SW 1271 (cell line): ENCODE measurements at places on chromosomes 4 and X.

- no peak for DNase-seq
These were observed 413.7 kb downstream of the PPP3CA start for GRCh38 chr4:100933628-100934027.

DNA sequence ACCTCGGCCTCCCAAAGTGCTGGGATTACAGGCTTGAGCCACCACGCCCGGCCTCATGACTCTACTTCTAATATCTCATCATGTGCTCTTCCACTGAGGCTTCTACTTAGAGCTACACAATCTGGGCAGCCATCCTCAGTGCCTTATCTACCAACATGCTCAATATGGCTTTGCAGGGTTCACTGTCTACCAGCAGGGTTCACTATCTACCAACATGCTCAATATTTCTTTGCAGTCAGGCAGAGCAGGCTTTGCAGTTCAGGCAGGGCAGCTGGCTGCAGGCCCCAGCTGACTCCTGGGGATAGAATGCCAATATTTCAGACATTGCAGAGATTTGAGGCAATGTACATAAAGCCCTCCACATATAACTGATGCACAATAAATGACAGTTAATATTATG is 47.5 kb downstream of the PKD2 start:
- DNase-seq: no peak

- DNase-seq: no peak
These were observed 56.1 kb downstream of the TSPAN5 start for GRCh38 chr4:98602270-98602669.

GRCh38 chr4:40550196-40550595 is 79.5 kb downstream of the RBM47 start:
- DNase-seq: no peak

DNA sequence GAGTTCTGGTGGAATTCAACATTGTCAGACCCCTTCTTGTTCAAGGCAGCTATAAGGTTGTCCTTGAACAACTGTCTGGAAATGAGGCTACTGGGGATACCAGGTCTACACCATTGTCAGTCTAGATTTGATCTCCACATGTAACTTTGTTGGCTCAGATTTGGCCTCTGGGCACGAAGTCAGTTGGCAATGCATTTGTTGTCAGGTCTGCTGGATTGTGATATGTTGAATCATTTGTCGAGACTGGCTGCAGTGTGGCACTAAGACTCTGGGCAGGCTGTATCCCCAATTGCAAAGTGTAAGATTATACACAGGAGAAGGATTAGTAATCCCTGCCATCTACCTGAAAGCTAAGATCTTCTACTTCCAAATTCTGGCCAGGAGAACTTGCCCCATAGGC is 26.5 kb downstream of the ZNF81 start:
- DNase-seq: no peak

- DNase-seq: no peak
These were observed 54.3 kb downstream of the HAND2 start for GRCh38 chr4:173475751-173476150.

DNA sequence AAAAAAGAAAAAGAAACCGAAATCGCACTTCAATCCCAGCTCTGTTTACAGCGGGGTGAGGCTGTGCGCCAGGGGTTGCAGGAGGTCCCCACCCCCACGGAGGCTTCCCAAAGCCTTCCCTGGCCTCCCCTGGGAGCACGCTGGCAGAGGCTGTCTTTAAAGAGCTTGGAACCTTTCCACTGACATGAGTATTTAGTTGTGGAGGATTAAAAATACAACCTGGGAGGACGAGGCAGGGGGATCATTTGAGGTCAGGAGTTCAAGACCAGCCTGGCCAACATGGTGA is 69.1 kb downstream of the PPP2R2C start:
- no peak for DNase-seq

- DNase-seq: no peak
These were observed 24.4 kb upstream of the PDE5A start for GRCh38 chr4:119652998-119653397.

GRCh38 chr4:82906469-82906868 is 5.9 kb downstream of the THAP9 start:
- DNase-seq: no peak

DNA sequence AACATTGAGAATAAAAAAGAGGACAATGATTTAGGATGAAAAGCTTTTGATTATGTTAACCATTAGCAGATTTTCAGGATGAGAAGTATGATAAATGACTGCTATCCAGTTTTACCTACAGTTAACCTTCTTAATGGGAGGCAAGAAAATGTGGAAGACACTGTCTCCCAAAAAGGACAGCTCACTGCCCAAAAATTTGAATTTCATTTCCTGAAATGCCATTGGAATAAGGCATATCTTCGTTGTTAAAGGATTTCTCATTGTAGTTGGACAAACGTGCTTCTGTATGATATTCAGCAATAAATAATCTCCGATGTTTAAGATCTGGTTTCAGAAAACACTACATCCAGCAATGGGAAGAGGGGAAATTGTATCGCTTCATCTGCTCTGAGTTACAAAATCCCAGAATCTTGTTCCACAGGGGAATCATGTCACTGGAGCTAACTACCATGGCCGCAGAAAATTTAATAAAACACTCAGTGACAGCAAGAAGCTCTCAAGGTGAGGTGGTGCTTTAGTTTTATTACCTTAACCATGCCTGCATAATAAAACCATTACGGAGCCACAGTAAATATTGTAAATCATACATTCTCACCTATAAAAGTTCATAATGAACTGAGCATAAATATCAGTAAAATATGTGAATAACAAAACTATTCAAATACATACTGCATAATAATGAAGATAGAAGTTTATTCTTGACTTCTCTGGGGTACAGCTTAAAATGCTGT is 552.3 kb downstream of the PCDH7 start:
- no peak for DNase-seq

- no peak for DNase-seq
These were observed 24.6 kb downstream of the GPAT3 start for GRCh38 chr4:83560523-83560922.
